ENCODE measurements at places on chromosomes 5 and 9.

- peaks cover 2% of the 10 kb centered on the region for H3K27me3 ChIP-seq
- peaks cover 10% of the 10 kb centered on the region for H3K4me1 ChIP-seq
- no peak for DNase-seq
- H3K36me3 ChIP-seq, result peaks cover 5% of the 10 kb centered on the region
Measured at GRCh38 chr5:140575309-140575708, 10.7 kb downstream of the SLC35A4 start.

DNA sequence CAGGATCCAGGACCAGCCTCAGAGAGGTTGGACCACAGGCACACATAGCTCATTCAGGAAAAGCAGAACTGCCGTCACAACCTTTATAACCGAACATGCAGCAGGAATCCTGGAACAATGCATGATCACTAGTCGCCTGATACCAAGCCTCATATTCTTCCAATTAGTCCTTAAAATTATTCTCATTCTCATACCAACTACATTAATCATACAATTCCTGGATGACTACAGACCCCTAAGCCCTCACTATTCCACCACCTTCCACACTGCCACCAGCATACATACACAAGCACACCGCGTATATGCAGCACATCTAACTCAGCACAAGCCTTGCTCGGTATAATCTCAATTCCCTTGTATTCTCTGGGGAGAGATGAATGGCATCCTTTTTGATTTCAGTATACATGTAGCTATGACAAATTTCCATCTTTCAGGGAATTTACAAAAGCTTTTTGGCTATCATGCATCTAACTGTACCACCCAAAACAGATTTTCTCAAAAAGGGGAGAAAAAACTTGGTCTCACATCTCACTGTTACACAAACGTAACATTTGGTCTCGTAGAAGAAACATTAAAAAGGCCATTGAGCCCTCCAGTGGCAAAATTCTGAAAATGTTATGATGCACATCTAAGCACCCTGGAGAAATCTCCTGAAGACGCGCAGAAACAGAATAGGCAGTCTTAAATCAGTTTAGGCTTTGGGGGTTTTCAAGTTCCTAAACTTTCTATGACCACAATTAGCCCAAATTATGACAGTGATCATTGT is 46.2 kb downstream of the MCTP1 start:
- H3K36me3 ChIP-seq, result no peaks in the 10 kb centered on the region
- H3K27me3 ChIP-seq, result peaks cover 6% of the 10 kb centered on the region
- no peak overlapping the region for H3K27ac ChIP-seq
- no peak overlapping the region for H3K4me3 ChIP-seq
- DNase-seq, result no peak

DNA sequence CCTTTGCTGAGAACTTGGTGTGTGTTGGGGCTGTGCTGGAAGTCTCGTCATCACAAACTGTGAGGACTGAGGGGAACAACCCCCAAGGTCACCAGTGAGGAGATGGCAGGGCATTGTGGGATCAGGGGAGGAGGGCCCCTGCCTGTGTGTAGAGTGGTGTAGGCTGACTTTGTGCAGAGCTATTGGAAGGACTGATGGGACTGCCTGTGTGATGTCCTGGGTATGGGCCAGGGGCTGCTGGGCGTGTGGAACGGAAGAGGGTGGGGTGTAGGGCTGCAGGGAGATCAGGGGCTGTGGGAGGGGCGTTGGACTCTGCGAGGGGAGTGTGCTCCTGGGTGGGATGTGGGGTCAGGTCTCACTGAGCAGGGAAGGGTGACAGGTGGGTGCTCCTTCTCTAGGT is 3.6 kb downstream of the WNK2 start:
- H3K27ac ChIP-seq, result no peak overlapping the region
- H3K4me3 ChIP-seq, result no peak overlapping the region
- peaks cover 42% of the 10 kb centered on the region for H3K27me3 ChIP-seq
- H3K36me3 ChIP-seq, result no peaks in the 10 kb centered on the region

DNA sequence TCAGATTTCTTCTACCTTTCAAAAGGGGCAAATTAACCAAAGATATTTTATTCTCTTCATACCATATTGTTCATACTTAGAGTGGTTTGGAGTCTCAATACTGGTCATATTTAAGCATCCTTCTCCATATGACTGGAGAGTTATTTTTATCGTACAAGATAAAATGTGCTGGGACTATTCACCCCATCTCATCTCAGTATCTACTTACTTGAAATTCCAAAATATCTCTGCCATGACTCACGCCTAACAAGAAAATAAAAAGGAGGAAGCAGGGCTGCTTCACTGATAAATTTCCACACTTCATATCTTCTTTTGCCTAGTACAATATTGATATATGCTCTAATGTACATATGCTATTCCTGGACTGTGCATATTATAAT is 277.9 kb upstream of the CDH9 start:
- H3K27me3 ChIP-seq, result no peaks in the 10 kb centered on the region
- no peaks in the 10 kb centered on the region for H3K4me1 ChIP-seq
- DNase-seq, result no peak
- no peak overlapping the region for H3K4me3 ChIP-seq

DNA sequence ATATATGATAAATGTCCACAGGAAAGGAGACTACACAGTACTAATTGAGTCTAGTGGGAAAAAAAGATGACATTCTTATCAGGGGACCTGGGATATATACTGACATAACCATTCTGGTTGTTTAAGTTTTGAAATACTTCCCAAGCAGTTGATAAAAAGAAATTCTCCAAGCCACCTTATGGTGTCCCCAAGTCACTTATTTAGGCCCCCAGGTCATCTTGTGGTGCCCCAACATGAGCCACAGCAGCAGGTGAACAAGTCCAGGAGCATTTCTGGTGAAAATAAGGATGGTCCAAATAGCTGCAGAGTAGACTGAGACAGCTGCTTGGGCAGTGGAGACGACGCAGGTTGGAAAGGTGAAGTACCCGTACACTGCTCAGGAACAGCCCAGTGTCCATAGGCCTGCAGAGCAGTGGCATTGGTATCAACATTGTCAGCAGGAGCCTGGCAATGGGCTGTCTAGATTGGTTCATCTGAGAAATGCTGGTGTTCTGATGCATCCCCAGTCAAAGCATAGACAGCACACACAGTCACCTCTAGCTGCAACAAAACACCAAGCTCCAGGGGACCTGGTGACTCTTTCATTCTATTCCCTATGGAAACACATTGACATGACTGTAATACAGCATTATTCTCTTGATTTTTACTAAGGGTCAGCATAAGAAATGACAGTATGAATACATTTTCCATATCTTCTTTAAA is 430.6 kb downstream of the NR2F1-AS1 start:
- H3K27ac ChIP-seq, result no peak overlapping the region
- H3K36me3 ChIP-seq, result no peaks in the 10 kb centered on the region
- no peaks in the 10 kb centered on the region for H3K27me3 ChIP-seq
- no peak overlapping the region for H3K4me3 ChIP-seq
- no peaks in the 10 kb centered on the region for H3K4me1 ChIP-seq

- DNase-seq, result no peak
- no peaks in the 10 kb centered on the region for H3K27me3 ChIP-seq
- no peak overlapping the region for H3K27ac ChIP-seq
- H3K4me3 ChIP-seq, result no peak overlapping the region
Measured at GRCh38 chr5:121029536-121030245, 565.6 kb downstream of the PRR16 start.

- no peak overlapping the region for H3K27ac ChIP-seq
- peaks cover 91% of the 10 kb centered on the region for H3K27me3 ChIP-seq
- peaks cover 14% of the 10 kb centered on the region for H3K4me1 ChIP-seq
- peaks cover 2% of the 10 kb centered on the region for H3K36me3 ChIP-seq
- no peak overlapping the region for H3K4me3 ChIP-seq
- no peak for DNase-seq
Measured at GRCh38 chr5:138651767-138652117, 76.5 kb upstream of the HSPA9 start.

GRCh38 chr5:121993191-121993590 is 31.4 kb downstream of the SRFBP1 start:
- no peak overlapping the region for H3K4me3 ChIP-seq
- no peak for DNase-seq
- H3K4me1 ChIP-seq, result no peaks in the 10 kb centered on the region
- H3K36me3 ChIP-seq, result peaks cover 12% of the 10 kb centered on the region
- no peaks in the 10 kb centered on the region for H3K27me3 ChIP-seq
- no peak overlapping the region for H3K27ac ChIP-seq

DNA sequence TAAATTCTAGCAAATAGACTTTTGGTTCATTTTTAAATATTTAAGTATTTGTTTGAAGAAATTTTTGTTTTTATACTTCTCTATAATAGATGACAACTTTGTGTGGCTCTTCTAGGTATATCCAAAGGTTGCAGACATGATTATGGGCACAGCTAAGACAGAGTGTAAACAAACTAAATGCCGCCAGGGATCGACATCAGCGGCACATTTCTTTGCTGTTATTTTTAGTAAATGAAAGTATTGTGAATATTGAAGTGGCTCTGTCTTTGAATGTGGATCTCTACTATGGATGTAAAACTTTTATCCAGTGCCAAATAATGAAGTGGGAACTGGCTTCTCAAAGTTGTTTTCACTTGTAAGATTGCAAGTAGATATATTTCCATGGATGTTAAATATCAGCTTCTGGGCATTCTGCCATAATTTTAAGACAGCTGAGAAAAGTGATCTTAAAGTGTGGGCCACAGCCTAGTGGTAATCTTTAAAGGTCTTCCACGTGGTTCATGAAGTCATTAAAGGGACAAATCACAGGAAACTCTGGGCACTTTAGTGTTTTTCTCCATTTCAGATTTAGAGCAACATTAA is 589.9 kb downstream of the ZNF608 start:
- DNase-seq, result no peak
- no peaks in the 10 kb centered on the region for H3K36me3 ChIP-seq
- H3K27ac ChIP-seq, result no peak overlapping the region
- no peaks in the 10 kb centered on the region for H3K27me3 ChIP-seq
- no peak overlapping the region for H3K4me3 ChIP-seq
- H3K4me1 ChIP-seq, result no peaks in the 10 kb centered on the region

- H3K27ac ChIP-seq, result no peak overlapping the region
- peaks cover 32% of the 10 kb centered on the region for H3K4me1 ChIP-seq
- H3K27me3 ChIP-seq, result no peaks in the 10 kb centered on the region
Measured at GRCh38 chr5:131607903-131608540, 27.0 kb downstream of the RAPGEF6 start.

- no peaks in the 10 kb centered on the region for H3K27me3 ChIP-seq
- H3K4me1 ChIP-seq, result no peaks in the 10 kb centered on the region
- DNase-seq, result no peak
- H3K36me3 ChIP-seq, result no peaks in the 10 kb centered on the region
- H3K4me3 ChIP-seq, result no peak overlapping the region
Measured at GRCh38 chr5:53323943-53324642, 156.3 kb upstream of the FST start.

GRCh38 chr9:29069376-29069775 is 1496.1 kb upstream of the C9orf72 start:
- H3K4me1 ChIP-seq, result no peaks in the 10 kb centered on the region
- no peak overlapping the region for H3K27ac ChIP-seq
- no peak for DNase-seq
- H3K27me3 ChIP-seq, result no peaks in the 10 kb centered on the region

DNA sequence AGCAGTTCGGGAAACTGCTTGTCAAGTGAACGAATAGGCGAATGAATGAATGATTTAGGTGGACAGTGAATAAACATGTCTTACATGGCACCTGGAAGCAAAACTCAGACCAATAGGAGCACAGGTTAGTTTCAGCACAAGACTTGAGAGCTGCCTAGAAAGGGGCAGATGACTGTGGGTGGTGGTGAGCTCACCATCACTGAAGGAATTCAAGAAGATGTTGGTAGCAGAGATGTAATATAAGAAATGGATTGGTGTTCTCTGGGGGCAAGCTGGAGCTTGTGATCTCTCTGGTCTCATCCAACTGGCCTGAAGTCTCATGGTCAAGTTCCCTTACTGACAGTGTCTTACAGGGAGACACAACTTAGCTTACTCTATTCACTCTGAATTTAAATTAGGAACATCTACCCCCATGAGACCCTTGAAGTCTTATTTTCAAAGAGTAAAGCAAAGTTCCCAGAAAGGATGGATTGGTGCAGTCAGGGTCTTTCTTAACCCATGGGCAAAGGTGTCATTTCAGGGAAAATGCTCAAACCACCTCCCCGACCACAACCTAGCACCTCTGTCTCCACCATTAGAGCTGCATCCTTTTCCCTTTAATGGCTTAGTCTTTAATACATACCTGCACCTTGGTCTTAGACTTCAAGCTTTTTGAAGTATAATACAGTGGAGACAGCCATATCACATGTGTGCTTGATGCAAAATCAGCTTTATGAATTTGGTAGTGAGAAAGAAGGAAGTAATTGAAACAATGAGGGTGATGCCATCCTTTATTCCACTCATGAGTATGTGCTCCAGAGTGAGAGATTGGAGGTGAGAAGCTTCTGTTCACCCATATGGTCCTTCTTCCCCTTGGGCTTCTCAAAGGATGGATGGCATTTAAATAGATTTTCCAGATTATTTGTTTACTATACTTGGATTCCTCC is 5.1 kb downstream of the LCP2 start:
- H3K4me1 ChIP-seq, result peaks cover 76% of the 10 kb centered on the region
- H3K4me3 ChIP-seq, result peak overlapping the region; percentile 97
- H3K27me3 ChIP-seq, result no peaks in the 10 kb centered on the region
- peaks cover 95% of the 10 kb centered on the region for H3K36me3 ChIP-seq
- peak overlapping the region; percentile 30 for H3K27ac ChIP-seq

DNA sequence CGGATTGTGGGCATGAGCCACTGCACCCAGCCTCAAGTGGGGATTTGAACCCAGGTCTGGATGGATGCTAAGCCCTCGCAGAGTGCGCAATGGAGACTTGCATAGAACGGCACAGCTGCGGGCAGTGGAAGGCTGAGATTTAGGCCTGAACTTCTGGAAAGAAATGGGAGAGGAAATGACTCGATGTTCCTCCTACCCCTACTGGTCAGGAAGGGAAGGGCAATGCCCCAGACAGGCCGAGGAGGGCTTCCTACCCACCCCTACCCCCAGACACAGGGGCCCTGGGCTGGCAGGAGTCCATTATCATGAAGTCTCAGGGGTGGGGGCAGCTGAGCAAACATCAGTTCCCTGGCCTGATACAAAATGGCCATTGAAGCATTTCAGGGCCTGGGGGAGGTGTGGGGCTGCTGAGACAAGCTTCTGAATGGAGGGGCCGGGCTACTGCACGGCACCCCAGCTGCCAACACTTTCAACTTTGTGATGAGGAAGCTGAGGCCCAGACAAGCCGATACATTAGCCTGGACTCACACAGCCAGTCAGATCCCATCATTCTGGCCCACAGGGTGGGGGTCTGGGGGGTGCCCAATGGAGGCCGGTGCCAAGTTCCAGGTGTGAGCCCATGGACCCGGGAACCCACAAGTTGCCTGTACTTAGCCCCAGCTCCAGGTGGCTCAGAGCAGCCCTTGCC is 13.5 kb upstream of the WDR38 start:
- no peaks in the 10 kb centered on the region for H3K4me1 ChIP-seq
- H3K27me3 ChIP-seq, result peaks cover 10% of the 10 kb centered on the region
- H3K4me3 ChIP-seq, result no peak overlapping the region
- no peak overlapping the region for H3K27ac ChIP-seq
